ENCODE measurements at places on chromosomes 3 and 15.

DNA sequence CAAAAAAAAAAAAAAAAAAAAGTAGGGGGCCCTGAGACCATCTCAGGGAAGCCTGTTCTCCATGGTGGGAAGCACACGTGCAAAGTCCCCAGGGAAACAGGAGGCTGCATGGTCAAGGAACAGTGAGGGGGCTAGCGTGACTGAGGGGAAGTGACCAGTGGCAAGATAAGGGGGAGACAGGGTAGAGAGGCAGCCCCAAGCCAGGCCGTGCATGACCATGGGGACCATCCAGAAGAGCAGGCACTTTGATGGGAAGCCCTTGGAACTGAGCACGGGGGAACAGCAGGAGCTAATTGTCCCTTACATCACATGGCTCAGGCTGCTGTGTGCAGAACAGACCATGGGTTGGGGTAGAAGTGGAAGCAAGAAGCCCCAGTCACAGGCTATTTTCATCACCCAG is 196.2 kb downstream of the NTRK3 start:
- no peak for DNase-seq

DNA sequence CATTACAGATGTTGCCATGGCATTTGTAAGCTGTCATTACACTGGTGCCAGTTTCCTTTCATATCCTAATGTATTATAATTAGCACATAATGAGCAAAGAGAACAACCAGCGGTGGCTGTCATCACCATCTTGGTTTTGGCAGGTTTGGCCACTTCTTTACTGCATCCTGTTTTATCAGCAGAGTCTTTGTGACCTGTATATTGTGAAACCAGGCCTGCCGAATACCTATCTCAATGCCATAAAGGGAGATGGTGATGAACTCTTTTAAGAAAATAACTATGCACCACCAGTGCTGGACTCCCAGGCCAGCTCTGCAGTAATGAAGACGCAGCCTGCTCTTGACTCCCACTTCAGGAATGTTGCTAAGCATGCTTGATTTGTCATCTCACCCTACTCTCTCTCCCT is 458.1 kb upstream of the NR2F2 start:
- DNase-seq = peak; percentile 27

DNA sequence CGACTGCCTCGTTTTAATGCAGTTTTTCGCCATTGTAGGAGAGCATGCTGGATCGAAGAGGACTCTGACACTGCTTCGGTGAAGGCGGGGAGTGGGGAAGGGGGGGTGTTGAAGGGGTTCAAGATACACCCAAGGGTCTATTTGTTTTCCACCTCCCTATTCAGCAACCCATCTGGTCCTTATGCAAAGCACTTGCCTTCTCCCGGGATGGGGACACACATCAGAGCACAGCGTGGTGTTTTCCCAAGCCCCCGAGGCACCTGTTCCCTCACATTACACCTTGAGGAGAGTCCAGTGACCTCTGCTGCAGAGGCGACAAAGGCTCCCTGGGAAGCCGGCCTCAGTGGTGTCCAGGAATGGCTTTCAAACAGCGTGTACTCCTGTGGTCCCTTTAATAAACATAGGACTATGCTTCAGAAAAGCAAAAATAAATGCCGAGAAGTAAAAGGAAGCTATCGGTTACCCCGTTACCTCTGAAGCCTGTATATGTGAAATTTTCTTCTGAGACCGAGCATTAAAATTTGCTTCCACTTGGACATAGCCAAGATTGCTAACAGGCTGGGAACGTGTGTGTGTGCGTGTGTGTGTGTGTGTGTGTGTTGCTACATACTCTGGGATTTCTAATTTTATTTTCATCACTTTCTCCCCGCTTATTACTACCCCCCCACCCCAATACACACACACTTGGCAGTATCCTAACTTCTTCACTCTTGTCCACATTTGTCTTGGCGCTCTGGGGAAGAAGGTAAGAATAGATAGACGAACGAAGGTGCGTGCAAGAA is 53.2 kb downstream of the CCDC54 start:
- peak; percentile 53 for DNase-seq

GRCh38 chr15:90106522-90107117 is 4.4 kb upstream of the IDH2 start:
- peak; percentile 55 for DNase-seq

GRCh38 chr3:129366312-129366831 is 62.1 kb downstream of the EFCAB12 start:
- DNase-seq = no peak

DNA sequence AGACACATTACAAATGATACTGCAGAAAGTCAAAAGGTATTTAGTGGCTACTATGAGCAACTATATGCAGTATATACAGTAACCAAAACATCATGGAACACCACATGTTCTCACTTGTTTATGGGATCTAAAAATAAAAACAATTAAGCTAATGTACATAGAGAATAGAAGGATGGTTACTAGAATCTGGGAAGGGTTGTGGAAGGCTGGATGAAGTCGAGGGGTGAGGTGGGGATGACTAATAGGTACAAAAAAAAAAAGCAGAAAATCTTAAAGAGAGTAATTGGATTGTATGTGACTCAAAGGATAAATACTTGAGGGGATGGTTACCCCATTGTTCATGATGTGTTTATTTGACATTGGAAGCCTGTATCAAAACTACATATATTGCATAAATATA is 848.8 kb upstream of the GBE1 start:
- DNase-seq = no peak

All from fibroblast of the aortic adventitia (primary cell).